ENCODE measurements at places on chromosomes 7 and 10.
A peak's percentile ranks its signal among the peaks of the same experiment; 100 is the strongest.

- DNase-seq = no peak
These were observed 272.2 kb upstream of the NPVF start for GRCh38 chr7:25500393-25500921.

DNA sequence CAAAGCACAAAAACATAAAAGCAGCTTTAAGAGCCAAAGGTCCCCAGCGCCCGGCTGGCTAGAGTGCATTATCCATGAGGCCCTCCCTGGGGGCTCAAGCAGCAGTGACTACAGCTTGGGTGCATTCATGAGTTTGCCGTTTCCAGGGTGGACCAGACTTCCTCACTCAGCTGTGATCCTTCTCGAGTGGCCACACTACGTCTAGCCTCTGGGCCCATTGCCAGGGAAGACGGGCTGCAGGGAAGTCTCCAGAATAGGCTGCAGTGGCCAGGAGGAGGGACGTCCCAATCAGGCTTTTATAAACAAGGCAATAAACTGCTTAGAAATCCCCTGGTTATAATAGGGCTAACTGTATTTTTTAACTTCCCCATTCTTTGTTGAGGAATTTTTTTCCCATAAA lies 89.4 kb upstream of the C1QL3 start:
- no peak for DNase-seq

- DNase-seq = no peak
These were observed 126.9 kb downstream of the VIPR2 start for GRCh38 chr7:159017741-159018140.

GRCh38 chr10:74786126-74786525 lies 40.3 kb upstream of the KAT6B start:
- DNase-seq = no peak

DNA sequence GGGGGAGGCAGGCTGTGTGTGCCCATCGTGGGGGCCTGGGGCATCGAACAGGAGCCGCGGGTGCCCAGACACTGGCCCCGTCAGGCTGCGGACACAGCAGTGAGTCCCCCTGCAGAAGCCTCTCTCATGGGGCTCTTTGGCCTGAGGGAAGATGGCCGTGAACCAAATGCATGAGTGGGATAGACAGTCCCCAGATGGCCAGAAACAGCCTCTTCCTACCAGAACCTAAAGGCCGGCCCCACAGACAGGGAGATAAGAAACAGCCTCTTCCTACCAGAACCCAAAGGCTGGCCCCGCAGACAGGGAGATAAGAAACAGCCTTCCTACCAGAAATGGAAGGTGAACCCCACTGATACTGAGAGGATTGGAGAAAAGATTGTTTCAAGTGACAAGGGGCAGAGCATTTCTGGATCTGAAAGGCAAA lies 16.6 kb downstream of the IDI2 start:
- DNase-seq = peak; percentile 28

DNA sequence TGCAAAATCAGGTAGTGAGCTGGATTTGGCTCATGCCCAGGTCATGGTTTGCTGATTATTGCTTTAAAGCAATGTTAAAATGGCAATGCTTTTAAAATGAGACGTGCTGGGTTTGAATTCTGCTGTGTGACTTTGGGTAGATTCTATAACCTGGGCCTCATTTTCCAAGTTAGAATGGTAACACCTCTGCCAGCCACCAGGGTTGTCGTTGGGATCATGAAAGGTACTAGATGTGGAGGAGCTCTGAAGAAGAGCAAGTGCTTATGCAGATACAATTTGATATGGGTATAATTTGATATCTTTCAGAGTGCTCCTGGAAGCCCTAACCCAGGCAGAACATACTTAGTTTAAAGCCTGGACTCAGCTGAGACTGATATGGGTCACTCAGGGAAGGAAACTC lies 60.0 kb downstream of the EVX1 start:
- DNase-seq = no peak

- DNase-seq = no peak
These were observed 35.1 kb upstream of the GRID1 start for GRCh38 chr10:86401588-86402282.

DNA sequence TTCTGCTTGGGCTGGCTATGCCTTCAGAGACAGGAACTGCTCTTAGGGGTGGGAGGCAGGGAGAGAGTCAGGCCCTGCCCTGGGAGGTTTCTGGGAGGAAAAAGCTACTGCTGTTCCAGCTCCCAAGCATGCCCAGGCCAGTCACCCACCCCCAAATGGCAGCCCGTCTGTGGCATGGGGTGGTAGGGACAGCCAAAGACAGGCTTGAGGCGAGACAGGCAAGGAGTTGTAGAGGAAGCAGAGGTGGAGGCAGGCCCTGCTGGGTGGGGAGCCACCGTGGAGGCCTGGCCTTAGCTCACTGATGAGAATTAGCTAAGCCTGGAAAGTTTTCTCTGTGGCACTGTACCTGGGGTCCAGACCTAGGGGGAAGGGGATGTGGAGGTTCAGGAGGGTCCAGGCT lies 6.6 kb upstream of the SAMD8 start:
- no peak for DNase-seq

DNA sequence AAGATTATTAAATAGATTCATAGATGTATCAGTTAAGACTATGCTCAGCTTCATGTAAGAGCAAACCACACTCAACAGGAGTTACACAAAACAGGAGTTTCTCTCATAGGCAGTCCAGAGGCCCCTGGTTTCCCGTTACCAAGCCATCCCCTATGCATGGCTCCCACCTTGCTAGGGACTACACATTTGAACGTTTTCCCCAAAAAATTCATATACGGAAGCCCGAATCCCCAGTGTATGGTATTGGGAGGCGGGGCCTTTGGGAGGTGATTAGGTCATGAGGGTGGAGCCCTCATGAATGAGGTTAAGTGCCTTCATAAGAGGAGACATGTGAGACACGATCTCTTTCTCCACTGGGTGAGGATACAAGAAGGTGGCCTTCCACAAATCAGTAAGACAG lies 29.1 kb downstream of the RSU1 start:
- DNase-seq = no peak

DNA sequence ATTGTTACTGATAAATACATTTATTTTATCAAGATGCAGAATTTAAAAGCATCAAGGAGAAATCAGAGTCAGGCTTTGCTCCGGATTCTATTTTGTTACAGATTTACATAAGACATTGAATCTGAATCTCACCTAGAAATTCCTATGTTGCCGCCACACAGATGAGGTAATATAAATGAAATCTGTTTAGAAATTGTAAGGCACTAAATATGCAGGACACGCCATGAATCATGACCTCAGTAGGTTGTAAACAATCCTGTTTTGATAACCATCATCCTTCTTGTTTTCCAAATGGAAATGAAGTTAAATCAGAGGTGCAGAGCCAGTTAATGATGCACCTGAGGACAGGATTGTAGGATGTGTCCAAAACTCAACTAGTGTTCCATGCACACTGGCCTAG lies 778.0 kb downstream of the MAGI2 start:
- DNase-seq = no peak

GRCh38 chr7:105289704-105290103 lies 99.0 kb downstream of the SRPK2 start:
- no peak for DNase-seq

DNA sequence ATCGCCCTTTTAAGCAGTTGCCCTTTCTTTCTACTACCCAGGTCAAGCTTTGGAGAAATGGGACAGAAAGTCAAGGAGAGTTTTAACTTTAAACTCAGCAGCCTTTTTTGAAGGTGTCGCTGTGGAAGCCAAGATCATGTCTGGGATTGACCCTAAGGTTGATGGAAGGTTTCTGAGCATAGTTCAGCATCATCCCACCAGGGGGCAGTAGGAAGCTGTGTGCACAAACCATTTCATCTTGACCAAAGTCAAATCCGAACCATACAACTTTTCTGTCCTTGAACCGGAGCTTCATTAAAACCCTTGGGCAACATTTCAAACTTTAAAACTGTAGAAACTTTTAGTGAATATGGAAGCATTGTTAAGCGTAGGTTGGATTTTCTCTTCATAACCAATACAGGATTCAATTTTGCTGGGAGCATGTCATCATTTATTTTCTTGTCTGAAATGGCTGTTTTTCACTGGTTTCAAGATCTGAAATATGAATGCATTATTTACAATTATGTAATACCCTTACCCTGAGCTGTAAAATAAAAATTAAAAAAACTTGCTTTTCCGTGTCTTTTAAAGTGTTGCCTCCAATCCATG lies 214.4 kb upstream of the KIAA1217 start:
- peak; percentile 79 for DNase-seq

GRCh38 chr10:62620491-62620890 lies 184.0 kb upstream of the ADO start:
- no peak for DNase-seq

DNA sequence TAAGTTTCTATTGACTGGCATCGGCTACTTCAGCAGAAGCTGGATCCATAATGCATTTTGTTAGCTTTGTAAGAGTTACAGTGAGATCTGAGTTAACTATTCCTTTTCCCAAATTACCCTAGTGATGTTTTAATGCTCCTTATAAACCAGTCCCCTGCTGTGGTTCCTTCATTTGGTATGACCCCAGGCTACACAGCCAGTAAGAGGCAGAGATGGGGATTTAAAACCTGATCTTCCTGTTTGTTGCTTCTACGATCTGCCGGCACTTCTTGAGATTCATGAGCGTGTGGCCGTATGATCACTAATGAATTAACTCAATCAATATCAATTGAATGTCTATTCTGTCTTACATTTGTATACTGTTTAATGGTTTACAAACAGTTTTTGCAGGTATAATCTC lies 86.1 kb downstream of the CACNB2 start:
- DNase-seq = no peak

GRCh38 chr10:82925547-82925946 lies 1050.6 kb downstream of the NRG3 start:
- DNase-seq = no peak

DNA sequence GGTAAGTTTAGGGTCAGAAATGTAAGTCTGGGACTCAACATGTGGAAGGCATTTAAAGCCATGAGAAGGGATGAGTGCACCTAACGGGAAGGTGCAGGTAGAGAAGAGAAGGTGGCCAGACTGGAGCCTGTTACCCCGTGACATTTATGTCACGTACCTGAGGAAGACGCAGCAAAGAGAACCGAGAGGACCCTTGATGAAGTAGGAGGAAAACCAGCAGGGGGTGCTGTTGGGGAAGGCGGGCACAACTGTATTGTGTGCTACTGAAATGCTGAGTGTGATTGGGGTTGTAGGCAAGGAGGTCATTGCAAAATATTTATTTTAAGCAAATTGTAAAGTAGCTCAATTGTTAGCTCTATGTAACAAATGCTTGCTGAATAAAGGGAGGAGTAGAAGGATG lies 338.2 kb upstream of the PRKCQ start:
- no peak for DNase-seq

GRCh38 chr7:73342645-73343044 lies 14.7 kb downstream of the FKBP6 start:
- DNase-seq = no peak

- no peak for DNase-seq
These were observed 67.8 kb downstream of the PTEN start for GRCh38 chr10:87930934-87931835.

DNA sequence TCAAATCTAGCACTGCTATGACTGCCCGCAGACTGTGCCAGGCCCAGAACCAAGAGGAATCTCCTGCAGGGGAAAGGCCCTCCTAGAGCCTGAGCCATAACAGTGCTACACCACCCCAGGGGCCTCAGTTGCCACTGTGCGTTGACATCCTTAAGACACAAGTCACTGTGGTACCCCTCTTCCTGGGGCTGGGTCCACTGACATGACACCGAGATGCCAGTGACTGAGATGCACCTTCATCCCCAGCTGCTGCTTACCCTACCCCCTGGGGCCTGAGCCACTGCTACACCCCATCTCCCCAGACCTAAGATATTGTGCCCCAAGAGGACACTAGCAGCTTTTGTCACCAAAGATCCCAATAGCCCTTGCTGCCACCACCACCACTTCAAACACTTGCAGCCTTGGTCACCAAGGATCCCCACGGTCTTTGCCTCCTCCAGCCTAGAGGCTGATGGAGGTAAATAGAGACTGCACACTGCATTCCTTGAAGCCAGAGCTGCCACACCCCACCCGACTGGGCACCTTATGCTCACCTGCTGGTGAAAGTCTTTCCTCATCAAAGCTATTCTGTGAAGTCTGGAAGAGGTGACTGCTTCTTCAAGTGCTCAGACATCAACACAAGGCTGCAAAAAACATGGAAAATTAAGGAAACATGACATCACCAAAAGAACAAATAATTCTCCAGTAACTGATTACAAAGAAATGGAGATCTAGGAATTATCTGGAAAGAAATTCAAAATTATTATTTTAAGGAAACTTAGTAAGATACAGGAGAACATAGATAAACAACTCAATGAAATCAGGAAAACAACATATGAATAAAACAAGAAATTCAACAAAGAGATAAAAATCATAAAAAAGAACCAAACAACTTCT lies 40.4 kb upstream of the SHH start:
- no peak for DNase-seq

DNA sequence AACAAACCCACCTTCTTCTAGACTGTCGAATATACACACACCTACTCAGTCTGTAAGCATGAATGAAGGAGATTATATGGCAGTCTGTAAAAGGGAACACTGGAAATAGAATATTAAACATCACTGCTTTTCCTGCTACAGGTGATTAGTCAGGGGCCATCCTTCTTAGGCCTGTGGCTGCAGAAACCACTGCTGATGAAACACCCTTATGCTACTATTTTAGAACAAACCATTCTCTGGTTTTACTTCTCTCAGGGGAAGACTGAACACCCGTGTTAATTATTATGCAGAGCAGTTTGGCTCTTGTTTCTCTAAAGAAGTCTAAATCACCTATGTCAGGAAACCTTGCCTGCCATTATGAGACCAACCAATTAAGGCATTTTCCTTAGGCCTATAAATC lies 351.1 kb upstream of the KLF6 start:
- DNase-seq = no peak

DNA sequence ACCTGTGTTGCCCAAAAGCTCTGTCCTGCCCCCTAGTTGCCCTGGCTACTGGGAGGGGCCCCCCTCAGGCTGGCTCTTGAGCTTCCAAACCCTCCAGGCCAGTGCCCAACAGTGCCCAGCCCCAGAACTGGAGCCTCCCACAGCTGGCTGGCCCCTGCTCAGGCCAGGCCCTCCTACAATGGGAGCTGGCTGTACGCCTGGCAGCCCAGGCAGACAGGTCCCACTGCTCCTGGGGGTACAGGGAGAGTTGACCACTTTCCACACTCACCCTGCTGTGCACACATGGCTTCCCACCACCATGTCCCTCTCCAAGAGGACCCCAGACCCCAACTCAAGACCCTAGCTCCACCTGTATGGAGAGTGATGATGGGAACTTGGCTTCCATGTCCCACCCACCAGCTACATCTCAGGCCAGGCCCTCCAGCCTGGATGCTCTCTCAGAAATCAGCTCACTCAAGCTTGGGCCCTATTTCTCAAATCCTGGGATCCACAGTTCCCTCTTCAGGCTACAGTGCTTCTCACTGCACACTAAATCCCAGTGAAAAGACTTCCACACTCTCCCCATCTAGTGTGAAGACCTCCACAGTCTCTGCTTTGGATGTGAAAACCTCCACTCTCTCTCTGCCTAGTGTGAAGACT lies 92.6 kb downstream of the OAT start:
- DNase-seq = no peak

GRCh38 chr7:17150018-17150417 lies 148.4 kb upstream of the AHR start:
- DNase-seq = no peak

- peak; percentile 47 for DNase-seq
These were observed 6.7 kb downstream of the PNLIPRP2 start for GRCh38 chr10:116627386-116627933.

GRCh38 chr7:138515001-138515528 lies 55.0 kb downstream of the TRIM24 start:
- no peak for DNase-seq
